ENCODE measurements at places on chromosomes 4 and X.

DNA sequence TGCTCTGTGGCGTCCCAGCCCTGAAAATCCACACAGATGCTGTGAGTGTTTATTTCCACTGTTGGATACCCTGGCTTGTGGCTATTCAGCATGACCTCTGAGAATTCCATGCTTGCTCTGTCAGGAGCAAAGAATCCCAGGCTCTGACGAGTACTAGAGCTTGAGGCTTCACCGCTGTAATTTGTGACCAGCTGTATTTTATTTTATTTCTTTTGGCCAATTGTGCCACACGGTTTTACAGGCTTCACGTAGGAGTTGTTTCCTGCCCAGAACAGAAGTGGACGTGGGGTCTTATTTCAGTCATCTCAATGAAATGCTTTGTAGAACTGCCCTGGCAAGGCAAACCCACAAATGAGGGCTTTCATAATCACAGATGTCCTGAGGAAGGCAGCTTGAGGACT is 69.4 kb upstream of the CLDN34 start:
- no peak for DNase-seq

- DNase-seq, result no peak
Measured at GRCh38 chr4:138103597-138104283, 138.4 kb downstream of the SLC7A11 start.

GRCh38 chr4:109877400-109877799 is 29.5 kb downstream of the LRIT3 start:
- DNase-seq, result no peak

DNA sequence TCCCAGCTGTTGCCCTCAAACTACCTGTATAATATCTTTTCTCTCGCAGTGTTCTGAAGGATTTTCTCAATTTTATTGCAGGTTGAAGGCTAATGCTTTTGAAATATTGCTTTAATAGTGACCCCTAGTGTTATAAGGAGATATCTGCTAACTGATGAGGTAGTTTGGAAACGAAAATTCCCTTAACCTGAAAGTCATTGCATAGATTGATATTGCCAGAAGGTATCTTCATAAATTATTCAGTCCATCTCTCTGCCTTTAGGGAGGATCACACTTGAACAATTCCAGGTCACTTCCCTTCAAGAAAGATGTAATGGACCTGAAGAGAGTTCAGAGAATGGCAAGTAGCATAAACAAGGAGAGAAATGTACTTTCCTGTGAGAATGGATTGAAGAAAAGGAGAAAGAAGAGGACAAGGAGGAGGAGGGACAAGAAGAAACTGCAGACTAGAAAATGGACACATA is 44.1 kb downstream of the TIGD4 start:
- peak; percentile 2 for DNase-seq

- DNase-seq, result no peak
Measured at GRCh38 chr4:110058677-110059076, 139.7 kb downstream of the ELOVL6 start.

DNA sequence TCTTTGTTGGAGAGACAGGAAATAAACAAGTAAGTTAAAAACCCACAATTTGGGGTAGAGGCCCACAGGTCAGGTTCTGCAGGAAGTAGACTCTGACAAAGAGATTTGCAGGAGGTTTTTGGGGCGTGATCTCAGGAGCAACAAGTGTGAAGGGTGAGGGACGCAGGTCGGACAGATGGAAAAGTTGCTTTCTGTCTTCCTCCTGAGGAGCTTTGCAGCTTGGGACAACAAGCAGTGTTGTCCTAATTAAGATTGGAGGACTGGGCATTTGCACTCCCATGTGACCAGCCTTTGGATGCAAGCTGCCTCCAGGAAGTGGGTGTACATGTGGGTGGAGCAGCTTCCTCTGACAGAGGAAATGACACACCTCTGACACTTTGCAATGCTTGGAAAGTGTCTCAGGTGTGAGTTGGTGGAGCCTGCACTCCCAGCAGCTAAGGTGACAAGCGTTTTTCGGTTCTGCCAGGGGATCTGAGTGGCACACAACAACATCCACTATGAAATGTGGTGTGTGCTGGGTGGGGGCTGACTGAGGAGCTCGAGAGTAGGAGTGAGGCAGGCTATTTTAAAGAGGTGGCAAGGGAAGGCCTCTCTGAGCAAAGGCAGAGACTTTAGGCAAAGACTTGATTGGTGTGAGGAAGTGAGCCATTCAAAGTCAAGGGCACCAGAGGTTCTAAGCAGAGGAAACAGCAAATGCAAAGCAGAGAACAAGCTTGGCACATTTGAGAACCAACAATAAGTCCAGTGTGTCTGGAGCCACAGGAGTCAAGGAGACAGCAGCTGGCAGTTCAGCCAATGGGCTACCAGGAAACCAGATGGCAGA is 339.8 kb upstream of the GATB start:
- no peak for DNase-seq

GRCh38 chrX:27336466-27337091 is 126.6 kb downstream of the PPP4R3C start:
- DNase-seq, result no peak

DNA sequence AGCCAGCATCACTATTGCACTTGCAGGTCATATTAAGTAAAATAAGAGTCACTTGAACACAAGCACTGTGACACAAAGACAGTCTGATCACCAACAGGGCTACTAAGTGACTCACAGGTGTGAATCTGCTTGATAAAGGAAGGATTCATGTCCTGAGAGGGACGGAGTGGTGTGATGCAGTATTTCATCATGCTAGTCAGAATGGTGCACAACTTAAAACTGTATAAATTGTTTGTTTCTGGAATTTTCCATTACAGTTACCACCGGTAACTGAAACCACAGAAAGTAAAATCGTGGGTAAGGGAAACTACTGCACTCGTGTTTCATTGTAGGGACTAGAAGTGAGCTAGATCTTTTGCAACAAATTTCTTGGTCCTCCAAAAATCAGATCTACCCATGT is 109.7 kb downstream of the ELOVL6 start:
- no peak for DNase-seq

DNA sequence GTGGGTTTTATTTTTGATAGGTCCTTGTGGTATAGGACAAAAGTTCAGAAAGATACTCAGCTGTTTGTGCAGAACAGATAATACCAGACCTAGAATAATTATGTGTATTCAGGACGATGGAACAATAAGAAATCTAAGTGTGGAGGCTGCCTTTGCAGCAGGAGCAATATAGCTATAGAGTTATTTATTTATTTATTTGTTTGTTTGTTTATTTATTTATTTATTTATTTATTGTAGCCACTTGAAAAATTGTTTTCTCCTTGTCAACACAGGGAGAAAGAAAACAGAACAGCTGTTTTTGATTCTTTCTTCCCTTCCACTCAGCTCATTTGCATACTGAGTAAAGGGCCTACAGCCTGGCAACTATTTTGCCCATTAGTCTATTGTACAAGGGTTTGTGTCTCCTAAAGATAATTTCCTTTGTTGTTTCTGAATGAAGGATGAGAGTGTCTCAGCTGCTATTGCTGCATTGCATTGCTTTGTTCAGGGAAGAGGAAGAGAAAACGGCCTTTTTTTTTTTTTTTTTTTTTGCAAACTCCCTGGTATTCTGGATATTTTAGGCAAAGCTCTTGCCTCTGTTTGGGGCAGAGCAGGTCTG is 56.0 kb upstream of the ESX1 start:
- no peak for DNase-seq

GRCh38 chrX:50920132-50920531 is 9.6 kb downstream of the BMP15 start:
- no peak for DNase-seq

DNA sequence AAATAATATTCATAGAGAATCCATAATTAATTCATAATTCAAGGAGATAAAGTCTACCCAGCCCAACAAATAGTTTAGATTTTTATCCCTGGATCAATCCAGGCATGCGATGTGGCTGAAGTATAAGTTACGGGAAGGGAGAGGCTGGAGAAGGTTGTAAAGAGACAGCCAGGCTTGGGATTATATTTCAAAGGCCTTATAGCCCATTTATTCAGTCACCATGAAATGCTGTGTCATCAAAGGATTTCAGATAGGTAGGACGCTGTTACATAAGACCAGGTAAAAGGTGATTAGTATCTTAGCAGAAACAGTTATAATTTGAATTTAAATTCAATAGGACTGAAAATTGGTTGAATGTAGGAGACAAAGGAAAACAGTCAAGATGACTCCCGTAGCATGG is 73.0 kb upstream of the NFKB1 start:
- no peak for DNase-seq

DNA sequence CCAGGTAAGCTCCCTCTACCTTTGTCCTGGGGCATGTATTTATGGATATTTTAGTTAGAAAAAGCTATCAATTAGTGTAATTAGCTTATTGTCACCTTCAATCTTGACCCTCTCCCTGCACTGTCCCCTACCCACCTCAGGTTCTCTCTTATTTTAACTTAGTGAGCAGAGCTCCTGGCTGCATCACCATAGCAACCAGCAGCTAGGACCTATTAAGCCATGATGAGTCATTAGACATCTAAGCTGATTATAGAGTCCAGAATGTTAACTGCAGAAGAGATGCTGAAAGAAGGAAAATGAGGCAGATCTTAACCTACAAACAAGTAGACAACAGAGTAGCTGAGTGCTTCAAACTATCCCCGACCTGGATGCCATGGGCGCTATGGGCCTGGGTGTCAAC is 36.6 kb downstream of the MAGEE2 start:
- DNase-seq, result no peak

- no peak for DNase-seq
Measured at GRCh38 chr4:109323348-109323747, 20.9 kb upstream of the COL25A1 start.

- no peak for DNase-seq
Measured at GRCh38 chr4:8540586-8540985, 39.6 kb upstream of the GPR78 start.

DNA sequence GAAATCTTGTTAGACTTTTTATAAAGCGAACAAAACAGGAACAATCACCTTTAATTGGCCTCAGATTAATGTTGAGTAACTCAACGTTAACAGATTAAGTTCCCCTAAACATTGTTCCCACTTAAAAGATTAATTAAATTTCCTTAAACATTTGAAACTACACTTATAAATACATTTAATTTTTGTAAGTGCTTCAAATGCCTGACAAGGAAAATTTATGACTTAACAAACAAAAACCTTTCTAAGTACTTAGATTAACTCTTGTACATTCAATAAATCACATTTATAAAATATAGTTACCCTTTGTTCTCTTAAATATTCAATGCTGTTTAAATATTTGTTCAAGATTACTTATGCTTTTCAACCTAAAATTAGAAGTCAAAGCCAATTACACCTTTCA is 39.4 kb upstream of the OCIAD2 start:
- DNase-seq, result no peak

DNA sequence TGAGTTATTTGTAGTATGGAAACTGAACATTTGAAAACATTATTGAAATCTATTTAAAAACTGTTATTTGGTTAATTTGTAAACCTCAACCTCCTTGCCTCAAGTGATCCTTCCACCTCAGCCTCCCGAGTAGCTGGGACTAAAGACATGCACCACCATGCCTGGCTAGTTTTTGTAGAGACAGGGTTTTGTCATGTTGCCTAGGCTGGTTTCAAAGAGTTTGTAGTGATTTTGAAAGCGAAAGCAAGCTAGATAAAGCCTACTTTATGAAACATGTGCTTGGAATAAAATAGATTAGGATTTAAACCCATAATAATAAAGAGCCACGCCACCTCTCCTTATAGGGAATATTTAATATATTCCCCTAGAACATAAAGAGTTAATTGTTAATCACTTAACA is 23.5 kb downstream of the ARSJ start:
- DNase-seq, result no peak

GRCh38 chr4:147787204-147787603 is 55.3 kb downstream of the ARHGAP10 start:
- DNase-seq, result peak; percentile 86

GRCh38 chrX:10722851-10723250 is 102.5 kb upstream of the MID1 start:
- peak; percentile 10 for DNase-seq

GRCh38 chr4:17066972-17067371 is 168.5 kb upstream of the LDB2 start:
- peak; percentile 82 for DNase-seq

All from NCI-H226 (cell line).